Activated T-cell treated with anti-CD3 and anti-CD28 coated beads, Interleukin-2, amount 50 U/mL, for 48 hours (primary cell): ENCODE measurements at places on chromosomes 4 and X.

DNA sequence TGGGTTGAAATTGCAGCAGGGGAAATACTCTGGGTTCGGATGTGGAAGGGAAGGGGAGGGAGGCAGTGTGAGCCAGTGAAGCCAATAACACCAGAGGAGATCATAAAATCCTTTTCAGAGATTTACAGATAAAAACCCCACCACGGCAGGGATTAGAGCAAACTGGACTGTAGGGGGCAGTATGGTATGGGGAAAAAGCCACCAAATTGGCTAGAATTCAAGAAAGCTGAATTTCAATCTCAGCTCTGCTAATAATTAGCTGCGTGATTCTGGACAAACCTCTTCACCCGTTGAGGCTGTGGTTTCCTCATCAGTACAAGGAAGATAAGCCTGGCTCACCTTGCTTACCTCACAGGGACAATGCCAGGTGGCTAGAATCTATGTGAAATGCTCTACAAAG is 108.1 kb downstream of the ATG4A start:
- DNase-seq: peak; percentile 19

GRCh38 chrX:83008415-83008814 is 499.7 kb upstream of the POU3F4 start:
- no peak for DNase-seq

DNA sequence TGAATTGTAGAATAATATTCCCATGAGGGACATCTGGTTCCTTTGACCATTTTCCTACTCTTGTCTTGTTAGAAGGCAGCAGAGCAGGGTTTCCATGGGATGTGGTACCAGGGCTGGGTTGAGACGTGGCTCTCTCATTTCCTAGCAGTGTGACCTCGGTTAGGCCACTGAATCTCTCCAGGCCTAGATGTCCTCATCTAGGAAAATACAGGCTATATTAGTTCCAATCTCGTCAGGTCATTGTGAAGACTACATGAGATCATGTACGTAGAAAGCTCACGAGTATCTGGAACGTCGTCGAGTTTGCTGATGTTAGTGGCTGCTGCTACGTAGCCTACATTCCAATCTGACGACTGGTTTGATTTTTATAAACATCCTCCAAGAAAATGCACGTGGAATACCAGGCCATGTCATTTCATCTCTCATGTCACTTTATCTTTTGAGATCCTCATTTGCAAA is 278.2 kb upstream of the GATB start:
- DNase-seq: no peak

DNA sequence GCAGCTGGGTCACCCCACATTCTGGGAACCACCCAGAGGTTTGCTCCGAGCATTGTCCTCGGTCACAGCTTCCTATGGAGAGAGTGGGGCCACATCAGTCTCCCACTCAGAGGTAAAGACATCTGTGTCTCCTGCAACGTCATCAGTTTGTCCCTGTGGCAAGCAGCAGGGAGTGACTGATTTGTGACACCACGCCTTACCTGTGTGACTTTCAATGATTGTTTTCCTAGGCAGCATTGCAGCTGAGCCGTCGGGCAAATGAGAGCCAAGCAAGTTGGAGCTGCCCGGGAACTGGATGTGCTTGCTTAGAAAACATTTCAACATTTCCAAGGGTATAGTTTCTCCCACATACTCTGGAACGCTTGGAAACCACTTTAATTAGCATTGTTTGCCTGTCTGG is 29.7 kb upstream of the HELT start:
- DNase-seq: no peak

DNA sequence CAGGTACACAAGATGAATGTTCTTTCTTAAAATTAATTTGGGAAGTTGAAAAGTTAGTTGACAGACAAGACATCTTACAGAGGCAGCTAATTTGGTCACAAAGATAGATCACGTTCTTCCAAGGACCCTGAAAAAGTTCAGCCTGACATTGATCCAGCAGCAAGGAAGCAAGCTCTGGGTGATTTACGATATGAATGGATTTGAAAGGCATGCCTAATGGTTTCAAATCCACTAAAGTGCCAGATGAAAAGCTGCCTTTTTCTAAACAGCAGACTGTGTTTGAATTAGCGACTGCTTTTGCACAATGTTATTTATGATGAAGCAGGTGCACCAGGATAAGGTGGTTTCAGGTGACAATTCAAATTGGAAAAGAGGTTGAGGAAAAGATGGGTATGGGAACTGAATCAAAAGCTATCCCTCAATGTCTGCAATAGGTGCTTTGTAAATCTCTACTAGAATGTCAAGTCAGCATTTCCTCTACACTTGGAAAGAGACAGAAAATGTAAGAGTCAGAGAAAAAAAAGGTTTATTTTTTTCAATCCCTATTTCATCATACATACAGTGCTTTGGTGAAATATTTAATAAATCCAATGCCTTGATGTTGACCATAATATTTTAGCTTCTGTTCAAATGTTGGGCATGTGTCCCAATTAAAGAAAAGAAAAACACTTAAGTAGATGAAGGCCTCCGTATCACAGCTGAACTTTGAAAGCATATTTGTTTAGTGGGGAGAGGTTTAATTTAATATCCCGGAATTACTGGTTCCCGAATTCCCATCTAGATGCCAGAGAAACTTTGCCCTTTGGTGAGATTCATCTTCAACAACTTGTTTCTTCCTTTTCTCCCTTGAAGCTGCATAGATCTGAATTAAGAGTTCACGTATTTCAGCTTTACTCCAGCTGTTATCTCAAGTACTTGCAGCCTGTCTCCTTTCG is 6.0 kb downstream of the RASGEF1B start:
- no peak for DNase-seq

DNA sequence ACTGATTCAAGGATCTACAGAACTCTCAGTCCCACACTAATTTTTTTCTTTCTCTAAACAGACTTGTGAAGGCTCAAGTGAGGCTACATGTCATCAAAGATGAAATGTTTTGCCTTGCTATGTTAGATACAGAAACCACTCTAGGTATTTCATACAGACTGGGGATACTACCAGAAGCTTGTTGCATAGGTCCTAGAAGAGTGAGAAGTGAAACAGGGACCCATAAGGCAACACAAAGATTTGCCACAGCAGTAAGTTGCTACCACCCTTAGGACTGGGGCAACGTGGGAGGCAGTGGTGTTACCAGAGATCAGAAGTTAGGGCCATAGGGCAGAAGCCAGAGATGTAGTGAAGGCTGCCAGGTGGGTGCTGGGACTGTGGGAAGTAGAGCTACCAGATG is 50.7 kb upstream of the MID1IP1 start:
- DNase-seq: no peak

- no peak for DNase-seq
Measured at GRCh38 chr4:77074381-77074831, 1.4 kb downstream of the CCNI start.

GRCh38 chr4:145260091-145260490 is 79.7 kb upstream of the OTUD4 start:
- DNase-seq: no peak

DNA sequence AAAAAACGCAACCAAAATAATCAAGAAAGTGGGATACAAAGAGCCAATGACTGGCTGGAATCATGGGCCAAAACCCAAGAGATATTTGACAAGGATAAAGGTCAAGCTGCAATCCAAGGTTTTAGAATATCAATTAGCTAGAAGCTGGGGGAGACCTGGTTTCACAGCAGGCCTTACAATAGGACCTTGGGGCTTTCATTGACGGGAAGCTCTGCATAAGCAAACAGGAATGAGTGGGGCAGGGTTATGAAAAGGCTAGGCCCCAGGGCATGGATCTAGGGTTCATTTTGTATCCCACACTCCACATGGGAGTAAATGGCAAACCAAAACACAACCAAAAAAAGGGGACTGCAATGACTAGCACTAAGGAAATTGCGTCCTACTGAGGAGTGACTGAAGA is 215.3 kb downstream of the HS6ST2 start:
- no peak for DNase-seq

DNA sequence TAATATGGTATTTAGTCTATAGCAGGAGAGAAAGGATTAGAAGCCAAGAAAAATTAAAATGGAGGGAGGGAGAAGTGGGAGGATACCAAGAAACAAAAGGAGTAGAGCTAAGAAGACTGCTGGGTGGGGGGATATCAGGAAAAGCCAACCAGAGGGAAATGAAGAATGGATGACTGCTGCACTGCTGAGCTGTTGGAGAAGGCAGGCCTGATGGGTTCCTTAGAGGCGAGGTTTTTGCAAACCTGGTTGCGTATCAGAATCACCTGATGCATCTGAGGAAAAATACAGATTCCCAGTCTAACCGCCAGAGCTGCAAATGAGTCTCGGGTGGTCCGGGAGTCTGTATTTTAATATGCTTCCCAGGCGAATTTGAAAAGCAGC is 1.5 kb downstream of the PGRMC1 start:
- DNase-seq: no peak

- DNase-seq: no peak
Measured at GRCh38 chr4:174496631-174497432, 25.5 kb downstream of the HPGD start.

DNA sequence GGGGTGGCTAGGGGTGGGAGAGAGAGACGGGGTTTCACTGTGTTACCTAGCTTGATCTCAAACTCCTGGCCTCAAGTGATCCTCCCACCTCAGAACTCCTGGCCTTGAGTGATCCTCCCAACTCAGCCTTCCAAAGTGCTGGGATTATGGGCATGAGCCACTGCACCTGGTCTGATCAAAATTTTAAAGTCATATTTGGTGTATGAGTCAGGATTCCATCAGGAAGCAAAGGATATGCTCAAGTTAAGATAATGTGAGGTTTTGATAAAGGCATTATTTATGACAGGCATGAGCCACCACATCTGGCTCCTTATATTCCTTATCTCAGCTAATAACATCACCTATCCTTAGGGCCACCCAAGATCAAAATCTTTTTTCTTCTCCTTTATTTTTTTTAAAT is 182.0 kb downstream of the SLC4A4 start:
- no peak for DNase-seq

GRCh38 chrX:37437160-37437559 is 88.0 kb downstream of the PRRG1 start:
- no peak for DNase-seq

DNA sequence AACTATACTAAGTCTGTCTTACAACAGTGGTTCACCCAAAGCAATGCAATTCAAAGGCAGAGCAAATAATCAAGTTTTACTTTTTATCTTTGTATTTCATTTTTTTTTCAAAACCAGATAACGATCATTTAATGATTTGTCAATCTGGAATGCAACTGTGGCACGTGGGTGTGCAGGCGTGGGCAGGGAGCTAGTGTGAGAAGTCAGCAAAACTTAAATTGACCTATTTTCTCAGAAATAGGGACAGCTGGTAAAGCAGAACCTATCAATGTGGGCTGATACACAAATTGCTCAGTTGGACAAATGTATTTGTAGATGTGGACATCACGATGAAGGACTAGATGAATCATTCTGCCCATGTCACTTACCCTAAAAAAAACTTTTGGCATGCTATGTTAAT is 105.6 kb downstream of the CBLL2 start:
- no peak for DNase-seq

- DNase-seq: peak; percentile 29
Measured at GRCh38 chrX:41737065-41737464, 13.1 kb downstream of the GPR82 start.

GRCh38 chrX:9369802-9370291 is 95.0 kb upstream of the TBL1X start:
- no peak for DNase-seq

GRCh38 chrX:112571388-112571787 is 108.3 kb downstream of the LHFPL1 start:
- DNase-seq: no peak

- DNase-seq: no peak
Measured at GRCh38 chr4:152628128-152628527, 51.7 kb downstream of the TMEM154 start.

DNA sequence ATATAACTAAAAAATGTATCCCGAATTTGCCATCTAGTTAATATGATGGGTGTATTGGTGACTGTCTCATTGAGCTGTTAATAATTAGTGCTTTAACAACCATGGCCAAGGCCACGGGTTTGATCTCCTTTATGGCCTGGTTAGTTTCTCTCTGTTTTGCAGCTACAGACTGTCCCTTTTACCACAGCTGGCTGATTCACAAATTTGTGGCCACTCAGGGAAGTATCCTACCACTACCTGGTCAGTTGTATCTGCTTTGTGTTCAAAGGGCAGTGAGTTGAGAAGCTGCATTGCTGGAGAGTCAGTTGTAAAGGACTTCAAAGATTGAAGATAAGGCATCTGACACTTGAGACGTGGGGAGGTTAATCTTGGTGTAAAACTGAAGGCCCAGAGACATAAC is 219.1 kb upstream of the BMP3 start:
- DNase-seq: no peak

DNA sequence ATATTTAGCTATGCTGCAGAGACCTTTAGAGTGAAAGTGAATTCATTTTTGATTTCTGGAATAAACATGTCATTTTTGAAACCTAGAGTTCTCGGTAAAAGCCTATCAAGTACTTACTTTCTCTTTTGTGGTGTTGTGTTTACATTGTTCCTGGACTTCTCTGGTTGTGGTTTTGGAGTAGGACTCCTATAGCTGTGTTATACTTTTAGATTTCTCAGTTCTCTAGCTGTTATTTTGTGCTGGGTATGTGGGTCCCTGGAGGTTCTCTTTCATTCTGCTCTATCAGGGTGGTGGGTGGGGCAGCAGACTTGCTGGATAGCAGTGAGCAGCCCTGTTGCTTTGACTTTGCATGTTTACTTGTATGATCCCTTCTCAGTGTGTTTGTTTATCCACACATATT is 25.6 kb upstream of the MSMO1 start:
- no peak for DNase-seq

DNA sequence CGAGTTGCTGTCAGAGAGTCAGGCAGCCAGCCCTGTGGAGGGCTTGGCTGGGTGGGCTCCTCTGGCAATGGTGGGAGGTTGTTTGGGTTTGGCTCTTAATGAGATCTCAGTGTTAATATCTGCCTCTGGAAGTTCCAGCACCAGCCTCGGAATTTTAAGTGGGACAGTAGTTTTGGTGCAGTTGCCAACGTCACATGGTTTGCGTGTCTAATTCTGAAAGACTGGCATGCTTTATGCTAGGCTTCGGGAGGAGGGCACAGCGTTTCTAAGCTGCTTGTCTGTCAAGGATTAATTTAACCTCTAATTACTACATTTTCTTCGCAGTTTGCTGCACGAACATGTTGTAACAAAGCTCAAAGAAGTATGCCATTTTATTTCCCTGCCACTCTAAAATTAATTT is 9.2 kb downstream of the MAMLD1 start:
- DNase-seq: no peak

DNA sequence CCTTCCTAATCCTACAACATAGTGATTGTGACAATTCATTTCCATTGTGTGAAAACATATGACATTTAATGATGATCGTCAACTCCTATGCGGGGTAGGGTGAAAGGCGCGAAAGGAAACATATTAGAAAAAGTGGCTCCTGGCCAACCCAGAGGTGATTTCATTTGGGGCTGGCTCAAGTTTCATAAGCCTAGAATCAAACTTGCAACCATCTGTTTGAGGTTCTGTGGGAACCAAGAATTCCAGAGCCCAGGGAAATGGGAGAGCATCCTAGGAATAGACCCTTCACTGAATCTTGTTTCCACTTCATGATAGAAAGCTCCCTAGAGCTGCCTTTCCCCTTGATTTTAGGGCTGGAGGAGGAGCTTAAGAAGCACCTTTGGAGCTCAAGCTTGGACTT is 101.3 kb upstream of the EGFL6 start:
- no peak for DNase-seq
